ENCODE measurements at places on chromosomes 7 and 10. TPM values are rescaled to one million over a fixed set of nuclear protein-coding genes. Genes with fewer than 3 reads are reported as not detected.

GRCh38 chr10:123642293-123642692 is 23.9 kb upstream of the GPR26 start:
- DNase-seq = no peak

DNA sequence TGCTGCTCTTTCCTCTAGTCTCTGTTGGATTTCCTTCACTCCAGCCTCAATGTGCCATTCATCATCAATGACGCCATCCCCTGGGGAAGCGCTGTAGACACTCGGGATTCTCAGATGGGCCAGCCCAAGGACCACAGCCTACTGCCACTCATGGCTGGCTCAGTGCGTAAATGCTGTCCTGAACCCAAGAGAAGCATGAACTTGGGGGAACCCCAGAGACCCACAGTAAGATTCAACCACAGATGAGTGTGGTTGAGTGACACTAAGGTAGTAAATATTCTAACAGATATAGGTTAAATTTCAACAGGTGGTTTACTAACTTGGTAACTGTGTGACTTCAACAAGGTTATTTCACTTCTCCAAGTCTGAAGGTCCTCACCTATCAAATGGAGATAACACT is 304.1 kb downstream of the GRM8 start:
- DNase-seq = no peak

- DNase-seq = no peak
Observed at GRCh38 chr10:93596539-93596938, 4.5 kb downstream of the RBP4 start.

Gene GIMAP6
- 37.6 TPM for total RNA-seq

Gene CNTNAP2
- total RNA-seq = not detected
